Sigmoid colon (tissue), 7 donors: ENCODE measurements at places on chromosomes 13 and 19. TPM values are rescaled to one million over a fixed set of nuclear protein-coding genes. Genes with fewer than 3 reads are reported as not detected.

DNA sequence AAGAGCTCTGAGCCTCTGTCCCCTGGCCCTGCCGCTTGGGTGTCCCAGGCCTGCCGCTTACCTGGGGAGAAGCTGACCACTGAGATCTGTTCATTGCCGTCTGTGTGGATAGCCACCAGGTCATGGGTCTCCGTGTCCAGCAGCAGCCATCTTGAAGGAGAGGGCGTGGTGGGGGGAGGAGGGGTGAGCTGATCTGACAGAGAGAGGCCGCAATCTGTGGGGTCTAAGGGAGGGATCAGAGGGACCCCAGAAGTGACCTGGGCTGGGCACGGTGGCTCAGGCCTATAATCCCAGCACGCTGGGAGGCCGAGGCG, 14.6 kb upstream of the GPR4 start:
- no peak for DNase-seq

CCNA1 gene
- not detected for polyA plus RNA-seq

ZNF653 gene
- 8.8 TPM for polyA plus RNA-seq

CAPN12 gene
- 14.3 TPM for polyA plus RNA-seq

DNA sequence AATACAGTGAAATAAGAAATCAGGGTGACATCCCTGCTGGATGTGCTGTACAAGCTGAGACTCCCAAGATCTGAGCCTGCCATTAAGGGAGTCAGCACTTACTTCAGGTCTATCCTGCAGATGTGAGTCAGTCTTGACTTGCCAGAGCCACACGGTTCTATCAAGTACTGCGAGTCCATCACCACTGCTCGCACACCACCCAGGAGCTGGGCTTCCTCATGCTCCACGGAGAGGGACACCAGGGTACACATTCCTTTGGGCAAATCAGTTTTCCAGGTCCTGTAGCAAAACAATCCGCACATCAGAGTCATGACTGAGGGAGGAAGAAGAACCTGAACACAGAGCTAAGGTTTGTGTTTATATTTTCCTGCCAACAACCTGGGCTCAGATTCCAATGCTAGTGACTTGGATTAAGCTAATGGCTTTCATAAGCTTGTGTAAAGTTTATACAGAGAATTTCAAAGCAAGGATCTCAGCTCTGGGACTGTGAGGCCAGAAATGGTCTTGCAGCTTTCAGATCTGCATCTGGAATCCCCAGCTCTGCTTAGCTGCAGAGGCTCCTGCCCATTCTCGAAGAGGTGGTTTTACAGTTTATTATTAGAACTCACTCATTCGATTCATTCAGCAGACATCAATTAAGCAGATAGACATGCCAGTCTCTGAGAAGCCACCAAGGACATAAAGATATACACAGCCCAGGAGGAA, 90.6 kb downstream of the KL start:
- DNase-seq, result no peak

- DNase-seq, result peak; percentile 70
These were observed 6.6 kb downstream of the EML2 start for GRCh38 chr19:45632468-45633196.

- no peak for DNase-seq
These were observed 586 bp downstream of the MRI1 start for GRCh38 chr19:13764821-13765394.

DNA sequence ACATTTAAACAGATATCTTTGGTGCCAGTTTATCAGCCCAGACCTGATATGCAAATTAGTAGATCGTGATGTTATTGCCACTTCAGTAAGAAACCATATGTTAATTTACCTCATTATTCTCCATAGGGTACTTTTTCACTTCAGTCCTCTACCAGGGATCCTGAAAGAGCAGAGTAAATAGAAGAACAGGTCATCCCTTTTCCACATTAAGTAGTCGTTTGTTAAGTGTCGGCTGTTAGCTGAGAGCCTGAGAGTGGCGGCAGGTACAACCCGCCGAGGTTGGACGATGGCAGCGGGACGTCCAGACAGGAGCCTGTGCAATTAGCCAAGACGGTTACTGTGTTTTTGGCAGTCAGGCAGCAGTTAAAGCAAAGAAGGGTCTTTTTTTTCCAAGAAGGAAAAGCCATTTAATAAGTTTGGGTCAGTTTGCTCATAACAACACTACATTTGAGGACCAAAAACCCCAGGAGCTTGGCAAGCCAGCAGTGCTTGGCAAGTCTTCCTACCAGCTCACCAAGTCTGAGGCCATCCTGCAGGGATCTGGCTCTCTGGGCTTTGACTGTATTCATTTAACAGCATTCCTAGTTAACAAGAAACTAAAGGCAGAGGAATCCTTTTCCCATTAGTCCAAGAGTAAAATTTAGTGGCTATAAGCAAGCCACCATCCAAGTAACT, 231.8 kb downstream of the SHISA2 start:
- DNase-seq, result no peak

DNA sequence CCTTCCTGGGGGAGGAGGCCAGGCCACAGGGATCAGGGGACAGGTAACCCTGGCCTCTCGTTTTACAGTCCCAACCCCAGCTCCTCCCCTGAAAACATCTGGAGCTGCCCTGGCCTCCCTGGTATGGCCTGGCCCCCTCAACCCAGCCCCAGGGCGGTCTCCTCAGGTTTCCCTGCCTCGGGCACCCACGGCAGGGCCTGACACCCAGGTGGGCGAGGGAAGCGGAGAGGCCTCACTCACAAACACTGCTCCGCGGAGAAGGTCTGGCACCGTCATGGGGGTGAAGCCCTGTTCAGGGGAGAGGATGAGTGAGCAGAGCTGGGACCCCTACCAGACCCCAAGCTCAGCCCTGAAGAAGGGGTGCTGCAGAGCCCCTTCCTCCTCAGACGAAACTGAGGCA, 6.5 kb upstream of the CCER2 start:
- DNase-seq, result no peak

DNA sequence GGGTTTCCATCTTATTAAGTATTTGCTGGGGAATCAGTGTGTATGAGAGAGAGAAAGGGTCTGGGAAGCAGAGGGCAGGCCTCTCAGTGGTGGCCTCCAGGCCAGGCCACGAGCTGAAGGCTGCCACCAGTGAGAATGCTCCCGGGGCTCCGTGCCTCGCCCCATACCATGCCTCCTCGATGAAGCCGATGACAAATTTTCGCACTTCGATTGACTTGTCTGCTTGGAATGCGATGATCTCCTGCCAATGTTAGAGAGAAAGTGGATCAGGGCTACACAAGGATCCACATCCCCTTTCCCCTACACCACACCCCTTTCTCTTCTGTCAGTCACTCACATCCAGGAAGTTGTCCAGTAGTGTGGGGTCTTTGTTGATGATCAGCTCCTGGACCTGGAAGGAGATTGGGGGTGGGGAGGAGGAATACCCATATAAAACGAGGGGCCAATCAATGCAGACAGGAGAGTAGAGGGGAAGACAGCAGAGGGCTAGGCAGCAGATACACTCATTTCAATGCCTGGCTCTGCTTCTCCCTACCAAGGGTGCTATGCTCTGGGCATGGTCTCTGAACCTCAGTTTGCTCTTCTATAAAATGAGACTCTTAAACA, 10.7 kb downstream of the SYMPK start:
- no peak for DNase-seq

GNG7 gene
- 1.8 TPM for polyA plus RNA-seq

DNA sequence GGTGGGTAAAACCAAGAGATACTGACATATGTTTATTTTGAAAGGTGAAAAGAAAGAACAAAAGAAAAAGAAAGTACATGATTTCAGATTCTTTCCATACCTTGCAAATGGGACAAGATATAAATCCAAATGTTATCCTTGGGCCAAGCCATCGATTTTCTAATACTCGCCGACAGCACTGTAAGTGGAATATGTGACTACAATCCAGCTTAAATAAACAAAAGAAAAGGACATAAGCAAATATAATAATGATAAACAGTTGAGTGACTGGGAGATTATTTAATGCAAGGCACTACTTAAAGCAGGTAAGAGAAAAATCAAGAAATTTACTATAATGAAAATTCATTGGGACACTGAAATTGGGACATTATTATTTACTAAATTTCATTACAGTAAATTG, 29.9 kb upstream of the FBXL3 start:
- DNase-seq, result no peak

DNA sequence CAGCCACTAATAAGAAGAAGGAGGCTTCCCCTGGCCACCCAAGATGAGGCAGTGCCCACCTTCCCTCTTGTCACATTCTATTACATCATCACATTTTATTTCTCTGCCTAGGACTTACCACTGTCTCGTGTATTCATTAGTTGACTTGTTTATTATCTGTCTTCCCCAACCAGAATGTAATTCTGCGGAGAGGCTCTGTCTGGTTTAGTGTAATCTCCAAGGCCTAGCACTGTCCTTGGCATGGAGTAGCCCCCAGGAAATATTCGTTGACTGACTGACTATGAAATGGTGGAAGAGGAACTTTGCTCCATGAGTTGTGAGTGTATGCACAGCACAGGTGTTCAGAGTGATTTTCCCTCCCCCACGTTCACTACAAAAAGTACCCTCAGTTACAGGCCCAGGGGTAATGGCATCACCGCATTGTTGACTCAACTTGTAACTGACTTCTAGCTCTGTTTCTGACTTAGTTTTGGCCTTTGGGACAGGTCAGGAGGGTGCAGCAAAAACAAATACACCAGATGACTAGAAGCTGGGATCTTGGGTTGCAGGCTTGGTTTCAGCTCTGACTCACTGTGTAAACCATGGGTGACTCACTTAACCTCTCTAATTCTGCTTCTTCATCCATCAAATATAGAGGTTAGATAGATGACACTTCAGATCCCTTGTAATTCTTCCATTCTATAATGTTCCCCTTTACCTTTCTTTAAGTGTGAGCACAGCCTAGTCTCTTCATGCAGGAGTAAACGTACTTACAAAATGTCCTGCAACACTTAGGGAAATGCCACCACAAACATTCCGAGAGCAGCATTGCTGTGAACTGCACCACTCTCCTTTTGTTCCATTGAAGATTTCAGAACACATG, 229.7 kb downstream of the KCNRG start:
- DNase-seq, result no peak

RNF225 gene
- not detected for polyA plus RNA-seq

DNA sequence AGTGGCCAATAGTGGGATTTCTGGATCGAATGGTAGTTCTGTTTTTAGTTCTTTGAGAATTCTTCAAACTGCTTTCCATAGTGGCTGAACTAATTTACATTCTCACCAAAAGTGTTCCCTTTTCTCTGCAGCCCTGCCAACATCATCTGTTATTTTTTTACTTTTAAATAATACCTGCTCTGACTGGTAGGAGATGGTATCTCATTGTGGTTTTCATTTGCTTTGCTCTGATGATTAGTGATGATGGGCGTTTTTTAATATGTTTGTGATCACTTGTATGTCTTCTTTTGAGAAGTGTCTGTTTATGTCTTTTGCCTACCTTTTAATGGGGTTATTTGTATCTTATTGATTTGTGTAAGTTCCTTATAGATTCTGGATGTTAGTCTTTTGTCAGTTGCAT, 48.0 kb downstream of the RNASEH2B start:
- no peak for DNase-seq

DNA sequence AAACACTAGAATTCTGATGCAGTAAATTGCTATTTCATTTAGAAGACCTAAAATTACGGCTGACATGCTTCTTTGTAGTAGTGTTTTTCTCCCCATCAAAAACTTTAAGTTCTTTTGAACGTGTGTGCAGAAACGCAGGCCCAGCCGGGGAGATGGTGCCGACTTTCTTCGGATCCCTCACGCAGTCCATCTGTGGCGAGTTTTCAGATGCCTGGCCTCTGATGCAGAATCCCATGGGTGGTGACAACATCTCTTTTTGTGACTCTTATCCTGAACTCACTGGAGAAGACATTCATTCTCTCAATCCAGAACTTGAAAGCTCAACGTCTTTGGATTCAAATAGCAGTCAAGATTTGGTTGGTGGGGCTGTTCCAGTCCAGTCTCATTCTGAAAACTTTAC, 98.3 kb downstream of the TNFRSF19 start:
- DNase-seq, result no peak

DNA sequence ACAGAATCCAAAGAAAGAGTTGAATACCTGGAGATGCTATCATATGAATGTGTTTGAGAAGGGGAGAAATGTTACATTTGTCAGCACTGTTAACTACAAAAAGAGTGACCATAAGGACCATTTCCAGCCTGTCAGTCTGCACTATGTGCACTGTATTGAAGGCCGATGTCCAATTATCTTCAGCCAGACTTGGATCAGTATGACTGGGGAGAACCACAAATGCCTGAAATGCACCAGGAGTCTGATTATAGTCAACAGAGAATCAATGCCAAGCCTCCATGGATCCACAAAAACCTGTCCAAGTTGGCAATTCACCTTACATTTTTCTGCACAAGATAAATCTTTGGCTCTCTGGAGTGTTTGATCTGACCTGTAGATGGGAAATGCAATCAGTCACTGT, 697.5 kb upstream of the SGCG start:
- no peak for DNase-seq

- DNase-seq, result no peak
These were observed 56.9 kb downstream of the RFC3 start for GRCh38 chr13:33874871-33875270.

DNA sequence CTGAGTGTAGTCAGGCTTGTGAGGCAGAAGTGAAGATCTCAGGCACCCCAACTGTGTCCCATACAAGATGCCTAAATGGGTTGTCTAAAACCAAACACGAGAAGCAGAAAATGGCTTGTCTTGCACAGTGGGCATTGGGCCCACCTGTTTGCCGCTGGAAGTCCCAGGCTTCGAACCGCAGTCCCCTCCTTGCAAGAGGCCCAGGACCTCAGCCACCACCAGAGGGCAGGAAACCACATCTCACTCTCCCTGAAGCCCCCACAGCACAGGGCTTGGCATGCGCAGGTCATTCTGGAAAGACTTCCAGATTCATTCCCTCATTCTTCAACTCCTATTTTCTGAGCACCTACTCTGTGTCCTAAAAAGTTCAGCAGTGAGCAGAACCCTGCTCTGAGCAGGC, 973.7 kb downstream of the UQCRFS1 start:
- DNase-seq, result no peak

DNA sequence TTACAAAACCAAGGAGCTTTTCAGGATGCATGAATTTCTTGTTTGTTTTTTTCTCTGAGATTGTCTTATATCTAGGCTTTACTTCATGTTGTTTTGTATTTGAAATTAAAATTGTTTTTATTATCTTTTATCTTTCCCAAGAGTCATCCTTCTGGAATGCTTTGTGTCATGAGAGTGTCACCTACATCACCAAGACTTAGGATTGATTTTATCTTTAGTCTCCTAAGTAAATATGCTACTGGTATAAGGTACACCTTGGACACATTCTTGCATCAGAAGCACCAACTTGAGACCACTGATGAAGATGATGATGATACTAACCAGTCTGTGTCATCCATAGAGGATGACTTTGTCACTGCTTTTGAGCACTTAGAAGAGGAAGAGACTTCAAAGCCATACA, 26.4 kb downstream of the AKAP11 start:
- DNase-seq, result no peak

GRCh38 chr13:80132741-80133601, 208.0 kb downstream of the SPRY2 start:
- peak; percentile 70 for DNase-seq

GRCh38 chr19:48631225-48631624, 6.0 kb downstream of the DBP start:
- peak; percentile 64 for DNase-seq
